Activated T-helper 1 cell treated with anti-CD3 and anti-CD28 coated beads, Interleukin-12 subunit alpha, Interleukin-12 subunit beta, Interleukin-2, Interleukin-4 antibody, amounts not matched to agents 30 ng/mL and 10 ng/mL and 1 ng/mL, durations not matched to agents 14 hours and 24 hours and 36 hours (primary cell): ENCODE measurements at places on chromosomes 5 and 9. TPM values are rescaled to one million over a fixed set of nuclear protein-coding genes. Genes with fewer than 3 reads are reported as not detected.

GRCh38 chr5:88544671-88545070, 276.0 kb upstream of the TMEM161B start:
- no peaks in the 10 kb centered on the region for H3K36me3 ChIP-seq
- no peak for DNase-seq
- peaks cover 5% of the 10 kb centered on the region for H3K27me3 ChIP-seq
- H3K4me1 ChIP-seq: no peaks in the 10 kb centered on the region
- H3K27ac ChIP-seq: no peak overlapping the region

DNA sequence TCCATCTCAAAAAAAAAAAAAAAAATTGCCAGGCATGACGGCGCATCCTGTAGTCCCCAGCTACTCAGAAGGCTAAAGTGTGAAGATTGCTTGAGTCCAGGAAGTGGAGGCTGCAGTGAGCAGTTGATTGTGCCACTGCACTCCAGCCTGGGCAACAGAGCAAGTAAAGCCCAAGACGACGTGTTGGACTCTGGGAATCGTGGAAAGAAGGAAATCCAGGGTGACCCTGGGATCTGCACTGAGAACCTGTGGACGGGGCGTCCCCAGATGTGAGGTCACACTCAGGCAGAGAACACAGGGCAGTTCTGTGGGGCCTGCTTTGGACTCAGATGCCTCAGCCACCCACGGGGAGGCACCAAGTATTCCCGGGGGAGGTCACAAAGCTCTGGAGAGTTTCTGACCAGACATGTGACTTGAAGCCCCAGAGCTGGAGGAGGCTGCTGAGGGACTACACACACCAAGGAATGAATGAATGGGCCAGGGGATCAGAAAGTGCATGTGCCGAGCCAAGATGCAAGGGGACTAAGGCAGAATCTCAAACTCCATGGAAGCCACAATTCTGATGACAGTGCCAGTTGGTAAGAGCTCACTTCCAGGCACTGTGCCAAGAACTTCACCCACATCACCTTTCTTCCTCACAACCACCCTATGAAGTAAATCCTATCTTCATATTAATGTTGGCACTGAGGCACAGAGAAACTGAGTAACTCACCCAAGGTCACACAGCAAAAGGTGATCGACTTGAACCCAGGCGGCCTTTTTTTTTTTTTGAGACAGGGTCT, 12.9 kb downstream of the DYNC2I2 start:
- H3K27ac ChIP-seq: peak overlapping the region; percentile 21
- H3K27me3 ChIP-seq: no peaks in the 10 kb centered on the region
- H3K36me3 ChIP-seq: peaks cover 2% of the 10 kb centered on the region

LPAR1 gene
- total RNA-seq: not detected in 2 replicates

- peaks cover 33% of the 10 kb centered on the region for H3K27me3 ChIP-seq
- H3K4me3 ChIP-seq: peak overlapping the region; percentile 4
- H3K36me3 ChIP-seq: no peaks in the 10 kb centered on the region
- DNase-seq: no peak
Measured at GRCh38 chr9:21576331-21577189, 94.4 kb upstream of the IFNE start.

DNA sequence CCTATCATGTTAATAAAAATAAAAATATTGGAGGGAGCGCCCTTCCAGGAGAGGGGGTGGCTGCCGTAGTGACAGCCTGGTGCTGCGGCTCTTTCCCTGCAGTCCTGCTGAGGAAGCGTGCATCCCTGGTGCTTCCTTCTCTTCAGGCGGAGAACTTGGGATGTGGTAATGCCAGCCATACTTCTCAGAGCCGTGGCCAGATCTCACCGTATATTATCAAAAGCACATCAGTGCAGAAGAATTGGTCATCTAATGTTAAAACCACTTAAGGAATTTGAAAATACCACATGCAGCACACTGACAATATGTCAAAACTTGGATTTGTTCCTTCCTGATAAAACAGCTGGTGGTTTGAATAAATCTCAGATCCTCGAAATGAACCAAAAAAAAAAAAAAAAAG, 17.7 kb downstream of the C9orf40 start:
- no peaks in the 10 kb centered on the region for H3K4me1 ChIP-seq
- H3K36me3 ChIP-seq: no peaks in the 10 kb centered on the region
- H3K27me3 ChIP-seq: peaks cover 9% of the 10 kb centered on the region
- no peak overlapping the region for H3K27ac ChIP-seq
- H3K4me3 ChIP-seq: no peak overlapping the region
